NCI-H146 (cell line): ENCODE measurements at places on chromosomes 1 and 21.

- no peak for DNase-seq
Measured at GRCh38 chr1:245406426-245406825, 251.6 kb downstream of the KIF26B start.

DNA sequence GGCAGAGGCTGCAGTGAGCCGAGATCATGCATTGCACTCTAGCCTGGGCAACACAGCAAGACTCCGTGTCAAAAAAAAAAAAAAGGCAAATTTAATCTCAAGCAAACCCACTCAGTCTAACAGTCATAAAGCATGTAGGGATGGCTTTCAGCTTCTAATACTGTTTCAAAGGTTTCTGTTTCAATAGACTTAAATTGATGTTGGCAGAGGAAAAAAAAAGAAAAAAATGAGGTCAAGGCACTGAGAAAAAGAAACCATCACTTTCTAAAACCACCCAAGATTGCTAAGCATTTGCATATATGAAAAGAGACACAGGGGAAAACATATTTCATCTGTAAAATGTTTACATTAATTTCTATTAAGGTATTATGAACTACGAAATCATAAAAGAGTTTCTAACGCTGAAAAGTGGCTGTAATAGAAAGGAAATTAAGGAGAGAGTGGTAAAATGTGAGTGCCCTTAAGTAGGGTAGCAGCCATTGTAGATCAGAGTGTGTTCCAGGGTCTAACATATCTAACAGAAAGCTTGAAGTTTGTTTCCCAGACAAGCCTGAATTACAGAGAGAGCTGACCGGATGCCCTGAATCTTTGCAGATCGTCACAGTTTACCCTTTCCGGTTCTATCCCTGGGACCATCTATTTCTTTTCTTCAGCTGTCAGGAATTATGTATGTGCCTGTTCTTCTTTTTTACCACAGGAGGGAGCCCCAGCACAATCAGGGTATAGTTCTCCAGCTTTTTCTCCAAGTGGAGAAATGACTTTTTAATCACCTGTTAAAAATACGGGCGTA, 70.0 kb downstream of the PLD5 start:
- DNase-seq, result peak; percentile 74

GRCh38 chr1:233340966-233341516, 13.5 kb downstream of the MAP3K21 start:
- no peak for DNase-seq

DNA sequence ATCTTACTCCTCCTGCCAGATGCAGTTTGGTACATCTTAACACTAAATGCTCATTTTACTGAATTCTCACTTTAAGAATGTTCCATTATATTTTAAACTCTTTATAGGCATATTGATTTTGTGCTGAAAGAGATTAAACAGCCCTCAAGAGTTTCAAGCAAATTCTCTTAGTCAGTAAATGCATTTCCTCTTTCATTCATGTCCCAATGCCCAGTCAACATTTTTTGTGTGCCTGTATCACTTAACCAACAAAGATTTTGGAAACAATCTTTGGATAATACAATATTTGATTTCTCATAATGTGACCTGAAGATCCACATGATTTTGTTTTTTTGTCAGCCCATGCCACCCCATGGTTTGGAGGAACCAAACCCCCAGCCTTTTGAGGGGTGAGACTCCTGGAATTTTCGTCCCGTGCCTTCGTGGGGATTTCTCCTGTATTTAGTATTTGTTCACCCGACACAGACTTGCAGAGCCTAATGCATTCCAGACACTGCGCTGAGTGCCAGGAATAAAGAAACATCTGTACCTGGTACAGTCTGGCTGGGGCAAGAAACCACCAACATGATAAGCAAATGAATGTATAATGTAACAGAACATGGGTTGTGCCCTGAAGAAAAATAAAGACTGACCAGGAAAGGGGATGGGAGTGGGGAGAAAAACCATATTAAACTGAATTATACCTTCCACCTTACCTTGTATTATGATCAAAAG, 47.1 kb upstream of the ETS2 start:
- no peak for DNase-seq

- DNase-seq, result no peak
Measured at GRCh38 chr1:230332575-230333066, 93.5 kb downstream of the PGBD5 start.

DNA sequence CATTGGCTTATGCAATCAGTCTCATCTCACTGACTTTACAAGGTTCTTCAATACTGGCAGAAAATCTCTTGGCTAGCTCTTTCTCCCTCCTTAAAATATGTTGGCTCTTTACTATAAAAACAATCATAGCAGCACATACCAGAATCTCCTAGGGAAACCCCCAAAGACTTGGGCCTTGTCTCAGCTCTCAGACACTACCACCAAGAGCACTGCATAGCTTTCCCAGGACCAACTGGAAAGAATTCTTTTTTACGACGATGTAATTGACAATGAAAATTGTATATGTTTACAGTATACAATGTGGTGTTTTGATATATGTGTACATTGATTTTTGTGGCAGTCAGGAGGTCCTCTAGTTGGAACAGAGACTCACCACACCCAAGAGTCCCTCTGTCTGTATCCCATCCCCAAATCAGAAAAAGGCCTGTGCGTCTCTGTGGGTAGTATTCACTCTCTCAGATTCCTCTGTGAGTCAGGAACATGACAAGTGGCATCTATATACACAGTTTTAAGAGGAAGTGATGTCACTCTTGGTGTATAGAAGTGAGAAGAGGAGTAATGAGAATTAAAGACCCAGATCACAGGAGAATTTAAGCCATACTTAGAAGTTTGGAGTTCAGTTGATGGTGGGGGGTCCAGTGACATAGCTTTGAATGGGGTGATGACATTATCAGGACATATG, 21.1 kb downstream of the SMAP2 start:
- no peak for DNase-seq

DNA sequence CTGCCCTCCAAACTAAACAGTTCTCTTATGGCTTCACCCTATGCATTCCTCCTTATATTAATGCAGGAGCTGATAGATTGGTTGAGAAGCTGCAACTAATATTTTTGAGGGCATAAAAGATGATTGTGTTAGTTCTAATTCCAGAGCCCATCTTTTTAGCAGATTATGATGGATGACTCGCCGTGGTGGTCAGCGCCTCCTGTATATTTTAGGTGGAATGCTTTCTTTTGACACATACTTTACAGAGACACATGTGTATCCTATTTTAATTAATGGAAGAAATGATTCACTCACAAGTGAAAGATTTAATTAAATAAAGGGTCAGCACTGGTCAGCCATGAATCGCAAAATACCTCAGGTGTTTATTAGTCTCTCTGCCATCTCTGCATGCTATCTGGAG, 120.7 kb downstream of the TM2D1 start:
- DNase-seq, result no peak

DNA sequence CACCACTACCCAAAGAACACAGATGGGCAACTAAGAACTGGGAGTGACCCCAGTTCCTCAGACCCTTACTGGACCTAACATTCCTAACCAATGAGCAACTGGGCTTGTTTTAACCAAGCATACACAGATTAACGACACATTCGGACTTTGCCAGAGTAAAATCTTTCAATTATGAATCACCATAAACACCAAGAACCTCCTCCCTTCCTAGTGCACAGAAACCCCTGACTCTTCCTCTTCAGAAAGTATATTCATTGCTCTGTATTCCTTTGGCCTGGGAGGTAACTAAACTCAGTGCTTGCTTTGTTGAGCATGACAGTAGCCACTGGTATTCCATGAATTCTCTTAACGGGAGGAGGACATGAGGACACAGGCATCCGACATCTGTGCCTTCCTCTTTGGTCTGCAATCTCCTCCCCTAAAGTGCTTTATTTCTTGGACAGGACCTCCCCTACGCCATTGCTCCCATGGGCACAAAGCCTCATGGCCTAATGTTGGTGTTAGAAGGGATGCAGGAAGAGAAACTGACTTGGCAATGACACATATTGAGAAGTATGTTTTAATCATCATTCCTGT, 42.7 kb downstream of the SEC16B start:
- no peak for DNase-seq

GRCh38 chr1:27405074-27405473, 12.7 kb downstream of the GPR3 start:
- no peak for DNase-seq

- DNase-seq, result no peak
Measured at GRCh38 chr1:231583376-231583775, 43.2 kb upstream of the DISC1 start.

DNA sequence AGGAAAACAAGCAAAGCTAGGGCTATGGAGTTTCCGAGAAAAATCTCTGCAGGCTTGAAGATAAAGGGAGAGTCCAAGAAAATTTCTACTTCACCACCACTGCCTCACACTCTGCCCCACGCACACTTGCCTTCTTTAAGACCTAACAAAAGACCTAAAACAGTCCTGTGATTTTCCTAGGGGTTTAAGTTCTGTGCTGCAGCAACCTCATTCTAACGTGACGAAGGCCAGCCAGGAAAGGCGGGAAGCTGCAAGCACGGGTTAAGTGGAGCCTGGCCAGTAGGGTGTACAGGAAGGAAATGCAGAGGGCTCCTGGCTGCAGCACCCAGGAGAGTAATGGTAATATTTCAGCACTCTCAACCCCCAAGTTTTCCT, 1.5 kb downstream of the SPATA6 start:
- DNase-seq, result no peak

DNA sequence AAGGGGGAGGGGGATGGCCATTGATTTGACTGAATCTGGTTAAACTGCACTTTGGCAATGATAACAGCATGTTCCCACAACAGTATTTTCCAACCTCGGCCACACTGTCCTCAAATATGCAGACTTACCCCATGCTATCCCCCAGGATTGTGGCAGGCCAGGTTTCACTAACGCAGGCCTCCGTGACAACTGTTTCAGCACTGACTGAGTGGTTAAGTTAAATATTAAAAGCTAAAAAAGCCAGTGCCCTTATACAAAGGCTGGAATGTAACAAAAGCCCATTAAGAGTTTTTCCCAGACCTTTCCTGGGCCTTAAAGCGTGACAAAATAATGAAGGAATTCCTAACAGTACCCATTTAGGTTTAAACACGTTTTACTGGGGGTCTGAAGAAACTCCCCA, 202.9 kb downstream of the USP25 start:
- no peak for DNase-seq

DNA sequence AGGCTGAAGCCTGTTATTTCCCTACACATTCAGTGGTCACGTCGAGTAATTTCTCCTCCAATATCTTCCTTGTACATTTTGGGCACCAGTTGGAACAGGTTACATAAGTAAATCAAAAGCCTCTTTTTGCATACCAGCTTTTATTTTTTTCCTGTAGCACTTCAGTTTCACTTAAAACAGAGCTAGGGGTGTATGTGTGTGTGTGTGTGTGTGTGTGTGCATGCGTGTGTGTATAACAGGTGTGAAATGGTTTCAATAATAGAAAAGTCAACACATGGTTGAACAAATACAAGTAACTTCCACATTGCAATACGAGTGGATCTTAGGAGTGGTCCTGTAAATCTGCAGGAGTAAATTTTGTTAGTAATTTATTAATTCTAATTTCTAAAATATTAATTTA, 3.0 kb upstream of the MAN1A2 start:
- no peak for DNase-seq

DNA sequence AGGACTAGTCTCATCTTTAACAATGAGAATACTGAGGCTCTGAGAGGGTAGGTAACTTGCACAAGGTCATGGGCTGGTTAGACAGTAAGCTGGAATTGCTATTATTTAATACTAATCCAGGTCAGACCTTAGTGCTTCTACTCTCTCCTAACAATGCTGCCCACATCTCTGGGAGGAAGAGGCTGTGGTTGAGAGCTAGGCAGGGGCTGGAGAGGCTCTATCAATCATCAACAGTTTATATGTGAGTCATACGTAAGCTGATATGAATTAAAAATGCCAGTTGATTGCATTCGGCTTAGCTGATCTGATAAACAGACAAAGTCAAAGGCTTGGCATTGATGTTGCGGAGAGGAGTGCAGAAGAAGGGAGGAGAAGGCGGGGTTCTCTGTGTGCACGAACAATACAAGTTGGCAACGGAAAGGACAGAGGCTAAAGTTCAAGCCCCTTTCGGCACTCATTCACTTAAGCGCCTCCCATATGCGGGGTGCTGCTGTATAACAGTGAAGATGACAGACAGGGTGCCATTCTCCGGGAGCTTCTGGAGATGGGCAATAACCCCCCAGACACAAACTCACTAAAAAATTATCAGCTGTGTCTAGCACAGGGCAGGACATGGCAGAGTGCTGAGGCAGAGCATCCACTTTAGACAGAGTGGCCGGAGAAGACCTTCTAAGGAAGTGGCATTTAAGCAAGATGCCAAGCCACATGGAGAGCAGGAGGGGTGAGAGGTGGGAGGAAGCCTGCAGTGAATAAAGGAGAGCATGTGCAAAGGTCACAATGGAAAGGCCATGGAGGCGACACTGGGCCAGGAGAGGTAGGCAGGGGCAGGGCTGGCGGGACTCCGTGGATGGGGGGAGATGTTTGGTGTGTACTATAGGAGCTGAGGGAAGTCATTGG, 195.2 kb downstream of the ZSCAN20 start:
- DNase-seq, result no peak

- DNase-seq, result no peak
Measured at GRCh38 chr21:36700295-36700970, 1.5 kb downstream of the SIM2 start.

- no peak for DNase-seq
Measured at GRCh38 chr1:206793620-206794019, 21.3 kb upstream of the IL10 start.

DNA sequence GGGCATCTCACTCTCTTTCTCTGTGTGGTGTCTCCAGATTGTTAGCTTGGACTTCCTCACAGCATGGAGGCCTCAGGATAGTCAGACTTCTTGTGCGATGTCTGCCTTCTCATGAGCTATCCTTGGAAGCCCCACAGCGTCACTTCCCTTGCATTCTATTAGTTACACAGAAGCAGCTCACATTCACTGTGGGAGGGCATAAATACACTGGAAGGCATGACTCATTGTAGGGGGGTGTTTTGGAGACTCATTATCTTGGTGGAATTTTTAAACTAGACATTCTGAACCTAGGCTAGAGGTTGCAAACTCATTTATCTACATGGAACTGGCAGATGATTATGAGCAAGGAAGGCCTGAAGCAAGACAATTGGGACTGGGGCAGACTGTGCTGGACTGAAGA, 21.4 kb upstream of the FASLG start:
- no peak for DNase-seq

GRCh38 chr1:190169311-190170067, 308.2 kb downstream of the BRINP3 start:
- no peak for DNase-seq

DNA sequence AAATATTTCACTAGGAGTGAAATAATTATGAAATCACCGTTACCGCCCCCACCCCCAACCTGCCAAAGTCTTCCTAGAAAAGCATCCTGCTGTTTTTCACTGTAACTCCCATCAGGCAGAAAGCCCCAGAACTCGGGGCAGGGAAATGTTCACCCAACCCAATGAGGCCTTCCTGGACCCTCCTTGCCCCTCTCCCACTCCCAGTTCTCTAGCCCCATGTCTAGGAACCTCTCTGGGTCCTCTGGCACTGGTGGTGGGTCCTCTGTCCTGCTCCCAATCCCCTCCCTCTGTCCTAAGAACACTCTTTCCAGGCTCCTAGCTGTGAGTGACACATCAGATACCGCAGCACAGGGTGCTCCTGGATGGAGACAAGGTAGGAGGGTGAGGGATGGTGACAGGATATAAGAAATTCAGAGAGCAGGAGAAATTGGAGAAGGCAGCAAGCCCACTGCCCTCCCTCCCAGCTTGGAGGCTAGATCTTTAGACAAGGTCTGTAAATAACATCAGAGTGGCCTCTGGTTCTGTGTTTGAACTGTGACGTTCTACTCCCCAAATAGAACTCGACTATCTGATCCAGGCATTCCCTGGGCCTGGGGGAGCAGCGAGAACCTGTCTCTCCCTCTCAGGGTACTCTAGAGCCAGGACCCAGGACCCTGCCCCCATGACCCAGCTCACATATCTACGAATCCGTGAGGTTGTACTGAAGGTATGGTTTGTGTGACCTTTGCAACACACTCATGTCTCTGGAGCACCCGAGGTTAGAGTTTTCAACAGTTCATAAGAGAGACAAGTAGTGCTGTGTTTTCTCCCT, 23.3 kb upstream of the BTG2 start:
- DNase-seq, result no peak
